ENCODE measurements at places on chromosomes 7 and 10.

- DNase-seq, result no peak
These were observed 35.4 kb upstream of the CFAP46 start for GRCh38 chr10:132977807-132978206.

DNA sequence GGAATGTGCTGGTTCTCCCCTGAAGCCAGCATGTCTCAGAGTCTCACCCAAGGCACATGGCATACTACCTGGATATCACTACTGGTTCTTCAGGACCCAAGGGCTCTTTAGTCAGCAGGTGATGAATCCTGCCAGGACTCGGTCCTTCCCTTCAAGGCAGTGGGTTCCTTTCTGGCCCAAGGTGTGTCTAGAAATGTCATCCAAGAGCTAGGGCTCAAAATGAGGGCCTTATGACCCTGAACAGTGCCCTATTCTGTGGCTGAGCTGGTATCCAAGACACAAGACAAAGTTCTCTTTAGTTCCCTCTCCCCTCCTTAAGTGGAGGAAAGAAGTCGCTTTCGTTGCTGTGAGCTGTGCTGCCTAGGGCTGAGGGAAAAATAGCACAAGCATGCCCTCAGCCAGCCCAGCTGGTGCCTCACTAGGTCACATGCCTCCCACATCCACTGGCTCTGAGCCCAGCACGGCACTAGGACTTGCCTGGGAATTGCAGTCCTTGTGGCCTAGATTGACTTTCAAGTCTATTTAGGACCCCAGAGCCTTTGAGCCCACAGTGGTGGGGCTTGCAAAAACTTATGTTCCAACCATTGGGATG is 106.0 kb downstream of the BMS1 start:
- DNase-seq, result no peak

GRCh38 chr10:60192946-60193345 is 196.7 kb downstream of the ANK3 start:
- DNase-seq, result no peak

DNA sequence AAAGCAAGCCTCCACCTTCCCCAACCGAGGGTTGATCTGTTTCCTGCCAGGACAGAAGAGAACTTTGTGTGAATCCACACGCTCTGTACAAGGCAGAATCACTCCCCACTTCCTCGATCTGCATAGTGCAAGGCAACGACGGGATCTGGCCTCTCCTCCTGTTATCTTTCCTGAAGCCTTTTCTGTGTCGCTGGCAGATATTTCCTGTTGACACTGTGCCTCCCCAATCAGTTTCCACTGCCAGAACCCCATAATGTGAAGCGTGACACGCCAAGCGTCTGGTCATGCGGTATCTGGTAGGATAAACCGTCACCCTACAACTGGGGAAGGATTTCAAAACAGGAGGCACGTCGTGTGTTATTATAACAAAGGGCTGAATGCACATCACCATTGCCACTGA is 57.2 kb downstream of the FAM171A1 start:
- peak; percentile 56 for DNase-seq

DNA sequence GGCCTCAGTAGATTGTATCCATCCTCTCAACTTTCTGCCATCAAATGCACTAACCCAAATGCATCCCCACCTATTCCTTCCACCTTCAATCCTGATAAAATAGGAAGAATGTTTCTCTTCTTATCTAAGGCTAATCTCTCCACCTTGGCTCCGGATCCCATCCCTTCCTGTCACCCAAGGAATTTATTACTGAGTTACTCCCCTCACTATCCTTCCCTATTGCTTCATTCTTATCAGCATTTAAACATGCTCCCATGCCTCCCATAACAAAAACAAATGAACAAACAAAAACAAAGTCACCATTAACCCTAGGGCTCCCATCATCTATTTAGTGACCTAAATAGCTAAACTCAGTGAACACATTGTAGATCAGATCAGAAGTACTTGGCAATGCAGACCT is 25.3 kb downstream of the AASS start:
- no peak for DNase-seq

- no peak for DNase-seq
These were observed 1.5 kb upstream of the GRM8 start for GRCh38 chr7:127254163-127254684.

DNA sequence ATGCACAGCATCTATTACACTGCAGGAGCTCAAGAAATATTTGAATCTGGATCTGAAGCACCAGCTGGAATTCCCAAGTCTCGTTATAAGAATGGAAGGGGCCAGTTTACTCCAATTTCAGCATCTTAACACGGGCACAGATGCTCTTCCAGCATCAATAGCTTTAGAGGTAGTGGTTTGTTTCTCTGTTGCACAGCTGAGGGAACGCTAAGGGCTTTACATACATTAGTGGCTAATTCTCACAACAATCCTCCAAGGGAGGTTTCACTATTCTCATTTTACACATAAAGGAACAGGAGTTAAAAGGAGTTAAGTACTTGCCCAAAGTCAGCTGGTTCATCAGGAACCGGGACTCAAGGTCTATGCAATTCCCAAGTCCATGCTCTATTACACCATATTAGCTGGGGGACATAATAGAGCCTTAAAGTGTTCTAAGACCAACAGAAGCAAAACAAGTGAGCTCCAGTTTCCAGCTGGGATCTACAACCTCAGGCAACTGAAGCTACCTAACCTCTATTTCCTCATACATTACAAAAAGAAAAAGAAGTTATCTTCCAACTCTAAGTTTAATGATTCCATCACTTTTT is 9.9 kb downstream of the XPNPEP1 start:
- no peak for DNase-seq

GRCh38 chr7:40033826-40034225 is 83.8 kb downstream of the CDK13 start:
- DNase-seq, result no peak

DNA sequence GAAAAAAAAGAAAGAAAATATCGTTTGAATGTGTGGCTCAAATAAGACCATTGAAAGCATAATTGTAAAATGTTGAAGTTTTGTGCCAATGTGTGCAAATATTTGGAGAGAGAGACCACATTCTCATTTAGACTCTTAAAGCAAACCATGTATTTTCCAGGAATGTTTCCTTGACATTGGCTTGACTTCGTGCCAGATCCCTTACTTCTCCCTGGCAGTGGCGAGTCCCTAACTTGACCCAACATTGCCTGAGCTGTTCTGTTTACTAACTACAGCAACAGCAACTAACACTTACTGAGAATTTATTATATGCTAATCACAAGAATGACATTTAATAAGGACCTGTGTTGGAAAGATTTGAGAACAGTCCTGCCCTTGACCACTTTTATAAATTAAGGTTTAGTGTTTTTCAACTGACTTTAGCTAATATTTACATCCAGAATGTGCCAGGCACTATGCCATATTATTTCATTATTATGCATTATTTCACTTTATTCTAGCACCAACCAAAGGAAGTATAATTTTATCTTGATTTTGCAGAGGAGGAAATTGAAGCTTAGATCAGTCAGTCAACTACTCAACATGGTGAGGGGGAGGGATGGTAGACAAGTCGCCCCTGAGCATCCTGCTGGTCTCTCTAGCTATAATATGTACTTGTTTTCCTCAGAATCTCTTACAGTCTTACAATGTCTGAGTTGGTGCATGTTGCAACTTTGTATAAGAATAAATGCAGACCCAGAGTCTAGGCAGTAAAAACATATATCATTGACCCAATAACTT is 29.7 kb downstream of the ZNF467 start:
- no peak for DNase-seq

DNA sequence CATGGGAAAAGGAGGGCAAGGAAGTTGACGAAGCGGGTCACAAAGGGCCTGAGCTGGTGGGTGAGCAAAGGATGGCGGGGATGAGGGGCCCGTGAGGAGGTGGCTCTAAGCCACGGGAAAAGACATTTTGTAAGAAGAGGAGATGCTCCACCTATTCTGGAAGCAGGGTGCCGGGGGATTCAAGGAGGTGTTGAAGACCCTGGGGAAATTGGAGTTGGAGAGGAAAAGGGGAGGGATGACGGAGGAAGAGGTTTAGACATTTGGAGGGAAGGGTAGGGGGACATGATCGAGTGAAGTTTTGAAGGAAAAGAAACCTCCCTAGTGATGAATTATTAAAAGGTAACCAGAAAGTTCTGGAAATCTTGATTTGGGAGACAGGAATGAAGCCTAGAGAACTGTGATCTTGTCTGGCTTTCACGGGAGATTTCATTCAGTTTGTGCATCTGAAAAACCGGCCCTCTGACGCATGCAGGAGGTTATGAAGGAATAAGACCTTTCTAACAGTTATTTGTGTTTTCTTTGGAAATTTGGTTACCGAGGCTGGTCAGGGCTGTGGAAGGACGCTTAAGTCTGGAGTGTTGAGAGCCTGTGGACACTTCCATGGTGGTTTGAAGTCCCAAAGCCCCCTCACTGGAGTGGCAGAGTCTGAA is 1.4 kb downstream of the SMO start:
- DNase-seq, result no peak

DNA sequence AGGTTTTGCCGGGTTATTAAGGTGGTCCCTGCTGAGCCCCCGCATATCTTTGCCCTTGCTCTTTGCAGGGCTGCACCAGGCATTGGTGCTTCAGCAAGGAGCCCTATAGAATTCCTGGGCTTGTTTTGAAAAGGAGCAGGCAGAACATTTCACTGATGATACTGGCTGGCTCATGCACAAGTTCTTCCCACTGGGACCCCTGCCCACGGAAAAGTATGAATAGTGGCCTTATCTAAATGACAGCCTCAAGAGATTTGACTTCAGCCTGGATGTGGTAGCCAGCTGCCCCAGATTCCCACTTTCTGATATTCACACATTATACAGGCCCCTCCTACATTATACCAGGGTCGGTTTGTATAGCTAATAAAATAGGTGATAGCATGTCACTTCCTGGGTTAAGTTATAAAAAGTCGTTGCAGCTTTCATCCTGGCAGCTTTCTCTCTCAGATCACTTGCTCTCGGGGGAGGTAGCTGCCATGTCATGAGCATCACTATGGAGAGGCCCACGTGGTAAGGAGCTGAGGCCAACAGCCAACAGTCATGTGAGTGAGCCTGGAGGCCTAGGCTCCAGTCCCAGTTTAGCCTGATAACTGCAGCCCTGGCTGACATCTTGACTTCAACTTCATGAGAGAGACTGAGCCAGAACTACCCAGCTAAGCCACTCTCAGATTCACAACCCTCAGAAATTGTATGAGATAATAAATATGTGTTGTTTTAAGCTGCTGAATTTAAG is 16.8 kb upstream of the CRTAC1 start:
- peak; percentile 82 for DNase-seq
